ENCODE measurements at places on chromosomes 12 and 14.

DNA sequence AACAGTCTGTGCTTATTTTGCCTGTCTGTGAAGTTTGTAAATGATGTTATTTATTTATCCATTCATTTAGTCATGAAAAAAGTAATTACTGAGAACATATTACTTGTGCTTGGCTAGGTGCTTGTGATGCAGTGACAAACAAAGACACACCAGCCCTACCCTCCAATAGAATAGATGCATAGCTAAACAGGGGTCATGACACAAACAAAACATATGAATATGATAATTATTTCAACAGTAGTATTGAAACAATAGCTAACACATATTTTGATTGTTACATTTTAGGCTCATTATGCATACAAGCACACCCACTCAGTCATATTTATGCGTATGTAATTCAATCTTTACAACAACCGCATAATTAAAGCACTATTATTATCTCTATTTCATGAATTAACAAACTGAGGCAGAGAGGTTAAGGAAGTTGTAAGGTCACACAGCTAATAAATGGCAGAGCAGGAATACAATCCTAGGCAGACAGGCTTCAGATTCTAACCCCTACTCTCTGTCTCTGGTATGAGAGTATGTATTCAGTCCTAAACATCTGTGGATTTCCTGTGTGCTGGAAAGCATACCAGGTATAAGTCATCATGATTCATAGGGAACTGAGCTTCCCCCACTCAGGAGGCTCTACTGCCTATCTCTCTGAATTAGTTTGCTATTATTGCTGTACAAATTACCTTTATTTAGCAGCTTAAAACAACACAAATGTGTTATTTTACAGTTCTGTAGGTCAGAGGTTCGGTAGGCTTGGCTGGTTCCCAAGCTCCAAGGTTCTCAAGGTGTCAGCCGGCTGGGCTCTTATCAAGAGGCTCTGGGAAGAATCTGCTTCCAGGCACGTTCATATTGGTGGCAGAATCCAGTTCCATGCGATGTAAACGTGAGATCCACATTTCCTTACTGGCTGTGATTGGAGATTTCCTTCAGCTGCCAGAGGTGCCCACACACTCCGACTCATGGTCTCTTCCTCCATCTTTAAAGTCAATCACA, 509.4 kb downstream of the GALC start:
- DNase-seq: no peak

GRCh38 chr12:97471194-97471593, 8.6 kb downstream of the RMST start:
- DNase-seq: no peak

- no peak for DNase-seq
Observed at GRCh38 chr12:54371328-54372112, 7.2 kb upstream of the GPR84 start.

DNA sequence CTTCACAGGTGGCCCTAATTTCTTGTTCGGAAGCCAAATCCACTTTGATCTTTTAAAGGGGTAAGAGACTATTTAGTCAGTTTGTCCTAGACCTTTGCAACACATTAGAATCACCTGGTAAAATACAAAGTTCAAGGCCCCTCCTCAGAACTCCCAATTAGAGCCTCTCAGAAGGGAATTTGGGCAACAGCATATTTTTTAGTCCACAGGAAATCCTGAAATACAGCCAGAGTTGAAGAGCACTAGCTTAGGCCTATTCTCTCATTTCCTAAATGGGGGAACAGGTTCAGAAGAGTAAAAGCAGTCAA, 151.3 kb upstream of the FSCB start:
- no peak for DNase-seq

- DNase-seq: no peak
Observed at GRCh38 chr14:27528328-27528727, 930.5 kb upstream of the NOVA1 start.

DNA sequence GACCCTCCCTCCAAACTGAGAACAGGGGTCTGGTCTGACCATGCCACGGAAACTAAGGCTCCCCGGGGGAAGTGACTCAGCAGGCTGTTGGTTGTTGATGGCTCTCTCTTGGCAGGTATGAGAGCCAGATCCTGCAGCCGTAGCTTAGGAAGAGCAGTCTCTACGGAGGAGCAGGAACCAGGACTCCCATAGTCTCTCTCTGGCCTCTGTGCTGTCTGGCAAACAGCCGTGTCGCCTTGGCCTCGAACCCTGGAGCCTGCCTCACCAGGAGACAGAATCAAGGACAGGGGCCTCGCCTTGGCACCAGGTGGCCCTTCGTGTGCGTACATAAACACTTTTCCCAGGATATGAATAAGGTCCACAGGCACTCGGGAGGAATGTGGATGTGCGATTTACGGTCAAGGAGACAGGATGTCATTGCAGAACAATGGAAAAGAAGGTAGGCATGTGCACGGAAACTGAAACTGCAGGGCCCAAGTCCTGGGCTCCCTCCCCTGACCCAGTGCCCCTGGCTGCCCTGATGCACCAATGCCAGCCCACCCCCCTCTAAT, 7.9 kb downstream of the VWF start:
- DNase-seq: no peak

- DNase-seq: no peak
Observed at GRCh38 chr12:38898001-38898684, 7.2 kb downstream of the CPNE8 start.

Data from CD4-positive, alpha-beta T cell treated with Interferon gamma for 1 hour (primary cell).